ELF-1 (cell line): ENCODE measurements at places on chromosomes 1 and 21.

DNA sequence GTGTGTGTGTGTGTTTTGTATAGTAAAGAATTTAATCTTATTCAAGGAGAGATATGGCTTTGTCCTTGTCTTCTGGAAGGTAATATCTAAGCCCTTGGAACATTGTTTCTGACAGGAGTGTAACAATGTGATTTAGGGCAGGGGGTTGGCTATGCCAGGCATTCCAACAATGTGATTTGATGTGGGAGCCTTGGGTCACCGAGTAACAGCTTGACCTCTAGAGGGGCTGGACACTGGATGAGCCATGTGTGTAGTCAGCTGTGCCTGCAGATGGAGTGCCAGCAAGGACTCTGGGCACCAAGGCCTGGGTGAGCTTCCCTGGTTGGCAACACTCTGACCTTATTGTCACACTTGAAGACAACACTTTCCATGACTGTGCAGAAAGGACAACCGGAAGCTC lies 336.1 kb upstream of the ZP4 start:
- no peak for DNase-seq

DNA sequence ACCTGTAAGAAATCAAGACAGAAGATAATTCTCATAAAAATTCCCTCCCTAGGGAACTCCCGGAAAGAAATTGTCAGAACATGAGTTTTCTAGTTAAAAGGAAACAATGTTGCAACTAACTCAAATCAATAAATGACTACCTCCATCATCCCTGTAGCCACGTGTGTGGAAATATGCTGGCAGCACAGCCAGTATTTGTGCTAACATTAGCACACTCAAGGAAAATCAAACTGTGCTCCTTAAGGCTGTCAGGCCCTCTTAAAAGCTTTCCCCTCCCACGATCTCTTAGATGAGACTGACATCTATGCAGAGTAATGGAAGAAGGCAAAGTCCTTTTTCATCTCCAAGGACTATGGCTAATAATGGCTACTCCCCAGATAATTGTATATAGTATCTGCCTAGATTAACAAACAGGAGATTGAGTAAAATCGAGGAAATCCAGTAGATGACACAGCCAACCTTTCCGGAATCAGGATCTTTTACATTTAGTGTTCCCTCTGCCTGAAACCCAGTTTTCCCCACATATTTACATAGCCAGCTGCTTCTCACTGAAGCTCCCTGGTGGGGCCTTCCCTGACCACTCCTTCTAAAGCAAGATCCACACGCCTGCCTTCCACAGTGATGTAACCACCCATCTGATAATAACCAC lies 50.9 kb upstream of the NR5A2 start:
- no peak for DNase-seq

DNA sequence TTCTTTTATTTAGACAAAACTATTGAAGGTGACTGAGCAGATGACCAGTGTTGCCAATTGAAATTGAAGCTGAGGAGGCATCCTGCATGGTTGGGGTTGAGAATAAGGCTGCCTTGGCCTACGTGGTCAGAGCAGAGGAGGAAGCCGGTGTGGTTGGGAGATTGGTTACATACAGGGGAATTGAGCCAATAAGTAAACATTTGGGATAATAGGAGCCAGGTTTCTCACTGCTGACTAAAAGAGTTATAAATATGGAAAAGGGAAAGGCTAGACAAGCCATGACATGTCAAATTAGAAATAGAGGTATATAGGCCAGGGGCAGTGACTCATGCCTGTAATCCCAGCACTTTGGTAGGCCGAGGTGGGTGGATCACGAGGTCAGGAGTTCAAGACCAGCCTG lies 15.8 kb downstream of the SNX7 start:
- no peak for DNase-seq

GRCh38 chr1:35708441-35708921 lies 10.2 kb downstream of the C1orf216 start:
- peak; percentile 74 for DNase-seq

- no peak for DNase-seq
These were observed 15.4 kb downstream of the ZP4 start for GRCh38 chr1:237875291-237875690.

DNA sequence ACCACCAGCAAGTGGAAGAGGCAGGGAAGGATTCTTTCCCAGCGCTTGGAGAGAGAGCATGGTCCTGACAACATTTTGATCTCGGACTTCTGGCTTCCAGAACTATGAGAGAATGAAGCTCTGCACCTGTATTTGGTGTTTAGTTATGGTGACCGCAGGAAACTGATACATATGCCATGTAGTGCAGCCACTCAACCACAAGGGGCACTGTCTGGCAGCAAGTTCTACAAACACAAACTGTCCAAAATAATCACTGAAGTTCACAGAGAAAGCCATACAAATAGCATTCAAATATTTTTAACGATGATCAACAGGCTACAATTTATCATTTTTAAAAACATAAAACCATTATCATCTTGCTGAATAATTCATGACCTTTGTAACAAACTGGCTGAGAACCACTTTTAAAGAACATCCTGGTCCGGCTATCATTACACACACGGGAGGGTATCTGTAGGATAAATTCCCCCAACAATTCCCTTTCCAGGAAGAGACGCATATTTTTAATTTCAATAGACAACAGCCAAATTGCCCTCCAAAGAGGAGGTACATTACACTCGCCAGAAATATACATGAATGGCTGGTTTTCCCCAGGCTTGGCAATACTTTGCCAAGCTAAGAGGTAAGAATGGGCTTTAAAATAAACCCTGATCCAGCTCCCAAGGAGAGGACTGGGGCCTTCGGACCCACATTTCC lies 9.2 kb upstream of the CBR3 start:
- no peak for DNase-seq

GRCh38 chr1:96309783-96310182 lies 411.8 kb upstream of the PTBP2 start:
- DNase-seq: no peak

DNA sequence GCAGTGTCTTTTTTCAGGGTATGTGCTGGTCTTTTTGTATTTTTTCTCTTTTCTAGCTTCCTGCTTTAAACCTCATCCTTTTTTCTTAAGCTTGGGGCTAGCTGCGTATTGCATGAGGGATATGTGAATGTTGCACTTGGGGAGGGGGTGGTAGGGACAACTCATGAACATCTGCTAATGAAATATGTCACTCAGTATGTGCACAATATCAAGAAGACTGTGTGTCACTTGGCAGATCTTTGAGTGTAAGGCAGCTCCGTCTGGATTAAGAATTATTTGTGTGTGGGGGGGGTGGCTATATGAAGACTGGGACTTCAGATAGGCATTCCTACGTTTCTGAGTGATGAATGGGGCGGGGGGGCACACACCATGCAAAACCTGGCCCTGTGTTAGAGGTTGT lies 170.4 kb upstream of the CACNA1E start:
- no peak for DNase-seq

- DNase-seq: no peak
These were observed 129.7 kb upstream of the RUNX1 start for GRCh38 chr21:35178827-35179226.

DNA sequence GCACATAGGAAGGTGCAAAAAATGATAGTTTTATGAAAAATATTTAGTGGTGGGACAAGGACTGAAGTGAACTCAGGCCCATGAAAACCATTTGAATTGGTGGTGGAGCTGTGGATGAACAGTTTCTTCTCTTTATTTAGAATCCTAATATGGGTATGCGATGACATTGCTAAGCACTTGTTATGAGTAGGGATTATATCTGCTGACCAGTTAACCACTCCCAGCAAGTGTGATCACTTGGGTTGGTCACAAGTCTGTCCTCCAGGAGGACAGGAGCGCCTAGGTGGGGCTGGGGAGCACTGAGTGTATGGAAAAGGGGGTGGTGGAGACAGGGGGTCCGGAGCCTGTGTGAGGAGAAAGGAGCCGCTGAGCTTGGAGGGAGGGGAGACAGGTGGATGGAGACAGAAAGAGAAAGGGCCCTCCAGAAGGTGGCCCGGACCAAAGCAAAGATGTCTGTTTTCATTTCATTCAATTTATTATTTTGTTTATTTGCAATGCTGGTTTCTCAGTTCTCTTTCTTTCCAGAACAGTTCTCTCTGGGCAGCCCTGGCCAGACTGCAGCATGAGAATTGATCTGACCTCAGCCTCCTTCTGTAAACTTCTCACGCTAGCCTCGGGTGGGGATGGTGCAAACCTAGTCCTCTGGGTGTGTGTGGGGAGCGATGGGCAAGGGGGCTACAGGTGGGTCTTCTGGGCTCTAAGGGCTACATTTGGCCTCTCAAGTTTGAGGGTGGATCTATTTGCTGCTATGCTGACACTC lies 9.9 kb upstream of the ZSCAN20 start:
- DNase-seq: no peak

GRCh38 chr1:36977731-36978406 lies 56.4 kb downstream of the GRIK3 start:
- DNase-seq: no peak
